Adipocyte (in vitro differentiated cells): ENCODE measurements at places on chromosomes 3 and 15.

DNA sequence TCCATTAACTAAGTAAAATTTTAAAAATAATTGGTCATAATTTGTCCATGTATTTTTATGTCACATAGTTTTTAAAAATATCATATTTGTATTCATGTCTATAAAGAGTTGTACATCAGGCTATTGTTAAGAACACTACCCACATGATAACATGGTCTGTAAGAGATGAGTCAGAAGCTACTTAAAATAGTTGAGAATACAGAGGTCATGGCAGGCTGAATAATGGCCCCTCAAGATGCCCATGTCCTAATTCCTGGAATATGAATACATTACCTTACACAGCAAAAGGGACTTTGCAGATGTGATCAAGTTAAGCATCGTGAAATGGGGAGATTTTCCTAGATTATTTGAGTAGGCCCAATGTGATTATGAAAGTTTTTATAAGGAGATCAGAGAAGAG, 782.9 kb upstream of the GOLIM4 start:
- DNase-seq = peak; percentile 20

GRCh38 chr3:37627951-37628620, 233.6 kb upstream of the CTDSPL start:
- no peak for DNase-seq

DNA sequence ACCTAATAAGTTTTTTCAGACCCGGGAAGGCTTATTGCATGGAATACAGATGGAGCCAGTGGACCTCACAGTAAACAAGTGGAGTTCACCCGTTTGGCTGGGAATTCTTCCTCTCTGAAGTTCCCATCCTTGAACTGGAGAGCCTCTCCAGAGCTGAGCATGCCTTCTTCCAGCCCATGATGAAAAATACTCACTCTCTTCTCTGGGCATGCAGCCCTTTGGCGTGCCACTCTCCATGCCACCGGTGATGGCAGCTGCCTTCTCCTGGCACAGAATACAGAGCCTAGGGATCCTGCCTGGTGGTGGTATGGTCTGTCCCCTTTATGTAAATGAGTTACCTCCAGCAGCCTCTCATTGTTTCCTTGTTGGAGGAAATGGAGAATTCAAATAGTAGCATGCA, 150.8 kb downstream of the LEKR1 start:
- no peak for DNase-seq

GRCh38 chr15:64697911-64698369, 77.4 kb downstream of the RBPMS2 start:
- peak; percentile 45 for DNase-seq

GRCh38 chr3:134029734-134030378, at the start of gene SLCO2A1:
Gene SLCO2A1 (minus strand): TSS chr3:134029925. CDS start chr3:134029802, 123 bp downstream.
- peak; percentile 70 for DNase-seq

DNA sequence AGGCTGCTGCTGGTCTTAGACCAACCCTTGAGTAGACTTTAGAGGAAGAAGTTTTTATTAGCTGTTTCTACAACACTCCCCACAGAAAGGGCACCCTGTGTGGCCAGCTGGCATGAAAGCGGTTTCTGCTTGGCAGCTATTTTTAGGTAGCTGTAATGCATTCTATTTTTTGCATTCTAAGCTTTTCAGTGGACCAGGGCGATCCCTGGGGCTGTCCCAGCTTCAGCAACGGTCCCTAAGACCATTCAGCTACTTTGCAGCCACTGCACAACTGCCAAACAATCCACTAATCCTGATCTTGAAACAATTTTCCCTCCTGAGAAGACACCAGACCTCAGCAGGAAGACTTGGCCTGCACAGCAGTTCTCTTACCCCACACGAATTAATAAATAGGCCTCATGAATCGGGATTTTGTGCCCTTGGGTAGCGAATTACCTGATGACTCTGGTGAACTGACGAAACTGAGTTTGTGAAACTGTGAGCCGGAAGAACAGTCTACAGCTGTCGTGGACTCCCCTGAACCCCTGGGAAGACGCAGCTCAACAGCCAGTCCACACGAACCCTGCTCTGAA, 14.6 kb upstream of the TFRC start:
- peak; percentile 16 for DNase-seq

DNA sequence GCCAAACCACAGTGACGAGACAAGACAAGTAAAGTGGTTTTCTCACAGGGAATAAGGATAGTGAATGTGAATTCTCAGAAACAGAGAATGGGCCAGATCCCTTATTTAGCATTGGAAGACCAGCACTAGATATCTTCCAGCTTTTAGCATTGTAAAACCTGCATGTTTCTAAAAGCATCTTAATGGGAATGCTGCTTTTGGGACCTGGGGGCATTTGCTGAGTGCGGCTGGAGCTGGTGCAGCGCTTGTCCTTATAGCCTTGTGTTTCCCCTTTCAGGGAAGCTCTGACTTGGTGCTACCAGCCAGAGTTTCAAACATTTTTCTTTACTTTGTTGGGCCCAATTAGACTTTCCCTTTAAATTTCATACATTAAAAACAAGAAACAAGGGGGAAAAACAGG, 52.9 kb downstream of the CLSTN2 start:
- DNase-seq = no peak

DNA sequence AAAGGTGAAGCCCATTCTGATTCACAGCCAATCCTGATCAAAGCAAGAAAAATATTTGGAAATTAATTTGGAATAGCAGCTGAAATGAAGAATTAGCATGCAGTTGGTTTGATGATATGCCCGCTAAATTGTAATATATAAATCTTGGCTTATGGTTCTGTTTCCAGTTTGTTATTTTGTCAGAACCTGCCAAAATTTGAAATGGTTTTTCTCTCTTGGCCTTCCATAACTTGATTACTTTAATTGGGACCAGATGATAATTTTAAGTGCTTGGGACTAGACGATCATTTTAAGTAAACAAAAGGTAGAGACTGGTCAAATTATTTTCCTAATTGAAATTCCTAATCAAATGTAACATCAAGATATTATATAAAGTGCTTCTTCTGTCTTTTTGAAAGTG, 842.4 kb downstream of the TBL1XR1 start:
- peak; percentile 40 for DNase-seq
